ENCODE measurements at places on chromosomes 2 and 18.

GRCh38 chr18:28086670-28087552, 90.0 kb downstream of the CDH2 start:
- DNase-seq: peak; percentile 46

- DNase-seq: no peak
Observed at GRCh38 chr2:163723881-163724280, 11.9 kb downstream of the FIGN start.

DNA sequence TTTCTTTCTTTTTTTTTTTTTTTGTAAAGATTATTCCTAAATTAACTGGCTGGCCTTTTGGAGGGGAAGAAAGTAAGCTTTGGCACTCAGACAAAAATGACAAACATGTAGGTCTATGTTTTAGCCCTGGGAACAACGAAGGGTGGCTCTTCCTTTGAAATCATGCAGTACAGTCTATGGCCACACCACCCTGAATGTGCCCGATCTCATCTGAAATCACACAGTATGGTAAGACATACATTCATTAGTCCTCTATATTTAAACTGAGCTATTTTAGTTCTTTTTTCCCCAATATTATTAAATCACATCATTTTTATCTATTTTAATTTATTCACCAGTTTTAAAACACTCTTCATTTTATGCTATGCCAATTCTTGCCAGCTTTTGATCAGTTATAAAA, 48.2 kb downstream of the PLA2R1 start:
- DNase-seq: no peak

- DNase-seq: no peak
Observed at GRCh38 chr2:134233728-134234136, 20.1 kb upstream of the MGAT5 start.

- no peak for DNase-seq
Observed at GRCh38 chr2:923832-924601, 26.6 kb upstream of the SNTG2 start.

DNA sequence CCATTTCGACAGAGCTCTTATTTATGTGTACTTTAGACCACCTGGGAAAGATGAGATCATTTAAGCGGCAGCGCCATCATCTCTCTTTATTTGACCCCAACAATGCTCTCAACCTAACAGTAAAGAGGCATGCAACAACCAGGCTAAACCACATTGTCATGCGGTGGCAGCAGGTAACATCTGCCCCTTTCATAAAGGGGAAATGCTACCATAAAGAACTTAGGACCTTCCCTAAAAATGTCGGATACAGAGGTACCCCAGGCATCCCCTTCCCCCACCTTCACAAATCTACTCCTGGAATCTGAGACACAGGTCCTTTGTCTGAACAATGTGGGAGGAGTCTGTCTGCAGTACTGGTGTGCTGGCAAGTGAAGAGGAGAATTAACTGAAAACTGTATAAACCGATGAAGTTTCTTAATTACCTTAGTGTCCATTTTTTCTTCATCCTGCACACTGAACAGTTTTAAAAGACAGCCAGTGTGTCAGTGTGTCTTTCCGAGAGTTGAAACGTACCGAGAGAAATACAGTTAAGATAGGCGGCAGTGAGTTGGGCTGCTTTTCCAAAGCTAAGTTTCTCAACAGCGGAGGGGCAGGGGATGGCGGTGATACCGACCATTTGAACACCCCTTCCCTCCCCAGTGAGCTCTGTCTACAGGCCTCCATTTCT, 1.9 kb downstream of the MEX3C start:
- peak; percentile 63 for DNase-seq

DNA sequence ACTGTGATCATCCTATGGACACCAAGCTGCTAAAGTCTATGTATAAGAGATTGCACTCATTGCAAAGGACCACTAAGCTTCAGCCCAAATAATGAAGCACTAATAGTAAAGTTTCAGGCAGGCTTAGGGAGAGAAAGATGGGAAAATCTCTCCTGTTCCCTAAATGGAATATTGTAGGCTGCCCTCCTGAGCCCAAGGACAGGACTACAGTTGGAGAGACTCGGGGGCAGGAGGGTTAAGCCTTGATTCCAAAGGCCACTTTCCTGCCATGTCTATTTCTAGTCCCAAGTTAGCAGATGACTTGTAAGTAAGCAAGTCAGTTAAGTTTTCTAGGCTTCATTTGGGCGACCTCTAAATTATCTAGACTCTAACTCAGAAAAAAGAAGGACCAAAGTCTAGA, 9.0 kb downstream of the TMEM247 start:
- DNase-seq: no peak

DNA sequence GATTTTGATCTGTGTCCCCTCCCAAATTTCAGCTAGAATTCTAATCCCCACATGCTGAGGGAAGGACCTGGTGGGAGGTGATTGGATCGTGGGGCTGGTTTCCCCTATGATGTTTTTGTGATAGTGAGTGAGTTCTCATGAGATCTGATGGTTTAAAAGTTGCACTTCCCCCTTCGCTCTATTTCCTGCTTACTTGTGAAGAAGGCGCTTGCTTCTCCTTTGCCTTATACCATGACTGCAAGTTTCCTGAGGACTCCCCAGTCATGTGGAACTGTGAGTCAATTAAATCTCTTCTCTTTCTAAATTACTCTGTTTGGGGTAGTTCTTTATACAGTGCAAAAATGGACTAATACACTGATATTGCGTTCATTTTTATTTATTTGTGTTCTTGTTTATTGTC, 636.8 kb upstream of the LINC00305 start:
- no peak for DNase-seq

GRCh38 chr2:54482715-54483114, 26.6 kb downstream of the SPTBN1 start:
- DNase-seq: peak; percentile 84

DNA sequence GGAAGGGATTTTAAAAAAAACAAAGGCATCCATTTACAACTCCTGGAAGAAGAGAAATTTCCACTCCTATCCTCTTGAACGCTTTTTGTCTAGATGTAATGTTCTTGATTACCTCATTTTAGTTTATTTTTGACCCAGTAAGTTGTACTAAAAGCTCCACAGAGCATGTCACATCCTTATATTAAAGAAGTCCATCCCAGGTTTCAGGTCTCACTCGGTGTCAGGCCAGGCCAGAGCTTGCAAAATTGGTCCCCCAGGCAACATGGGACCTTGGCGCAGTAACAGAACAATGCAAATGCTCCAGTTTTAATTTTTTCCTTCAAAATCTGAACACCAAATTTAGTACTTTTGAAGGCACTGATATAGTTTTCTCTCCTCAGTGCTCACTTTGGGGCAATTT, 218.4 kb upstream of the REV1 start:
- DNase-seq: no peak

DNA sequence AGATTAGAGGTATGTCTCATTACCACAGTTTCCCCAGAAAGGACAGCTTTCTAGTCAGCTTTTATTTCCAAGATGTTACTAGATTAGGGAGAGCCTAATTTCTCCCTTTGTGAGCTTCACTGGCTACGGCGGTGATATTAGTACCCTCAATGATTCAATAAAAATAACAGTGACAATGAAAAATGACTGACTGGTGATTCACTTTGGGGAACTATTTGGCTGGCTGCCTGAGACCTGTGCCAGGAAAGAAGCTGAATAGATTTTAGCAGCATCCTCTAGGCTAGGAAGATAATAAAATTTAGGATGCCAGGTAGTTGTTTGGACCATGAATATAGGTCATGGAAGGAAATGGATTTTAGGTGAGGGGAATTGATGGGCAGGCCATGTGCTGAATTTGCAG, 178.7 kb downstream of the FMNL2 start:
- DNase-seq: peak; percentile 71

GRCh38 chr2:21498016-21498415, 374.2 kb downstream of the TDRD15 start:
- no peak for DNase-seq

DNA sequence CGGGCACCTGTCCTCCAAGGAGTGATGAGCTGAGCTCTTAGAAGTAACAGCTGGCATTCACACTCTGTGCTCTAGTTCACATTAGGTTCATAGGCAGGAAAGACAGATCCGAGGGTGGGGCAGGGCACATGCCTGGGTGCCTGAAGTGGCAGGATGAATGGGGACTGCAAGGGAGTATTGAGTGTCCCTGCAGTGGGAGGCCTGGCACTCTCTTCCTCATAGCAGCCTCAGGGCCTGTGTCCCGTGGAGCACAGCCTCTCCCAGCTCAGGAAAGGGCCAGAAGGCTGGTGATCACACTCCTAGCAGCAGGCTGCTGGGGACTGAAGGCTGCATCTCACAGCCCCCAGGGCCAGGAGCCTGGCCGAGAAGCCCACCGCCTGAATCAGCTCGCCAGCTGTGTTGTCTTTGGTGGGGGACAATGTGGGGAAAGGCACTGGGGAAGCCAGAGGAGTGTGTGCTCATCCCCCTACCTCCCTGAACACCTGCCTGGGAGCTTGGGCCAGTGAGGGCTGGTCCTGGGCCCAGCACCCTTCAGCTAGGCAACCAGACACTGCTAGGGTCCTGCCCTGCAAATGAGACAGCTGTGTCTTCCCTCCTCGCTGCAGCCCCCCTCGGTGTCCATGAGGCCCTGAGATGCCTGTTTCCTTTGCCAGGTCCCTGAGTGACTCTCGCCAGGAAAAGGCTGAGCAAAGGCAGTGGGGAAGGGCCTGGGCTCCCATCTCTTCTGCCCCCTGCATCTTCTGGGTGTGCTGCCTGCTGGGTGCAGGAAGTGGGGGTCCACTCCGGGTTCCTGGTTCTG, 48.2 kb upstream of the HS6ST1 start:
- no peak for DNase-seq

DNA sequence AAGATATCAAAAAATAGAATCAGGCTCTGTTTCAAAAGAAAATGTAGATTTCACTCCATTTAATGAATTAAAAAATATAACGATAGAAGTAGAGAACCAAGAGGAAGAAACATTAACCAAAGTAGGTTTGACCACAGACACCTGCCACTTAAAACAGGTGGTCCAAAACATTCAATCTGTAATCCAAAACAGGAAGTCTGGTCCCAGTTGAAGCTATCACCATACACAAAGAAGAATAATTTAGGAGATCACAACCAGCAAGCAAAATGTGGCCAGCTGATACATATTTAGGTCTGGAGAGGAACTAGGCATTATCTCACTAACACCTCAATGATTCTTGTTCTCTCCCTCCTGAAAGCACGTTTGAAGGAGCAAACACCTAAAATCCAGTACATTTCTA, 73.1 kb downstream of the FTCDNL1 start:
- DNase-seq: no peak

- DNase-seq: no peak
Observed at GRCh38 chr2:54500404-54501205, 44.5 kb downstream of the SPTBN1 start.

DNA sequence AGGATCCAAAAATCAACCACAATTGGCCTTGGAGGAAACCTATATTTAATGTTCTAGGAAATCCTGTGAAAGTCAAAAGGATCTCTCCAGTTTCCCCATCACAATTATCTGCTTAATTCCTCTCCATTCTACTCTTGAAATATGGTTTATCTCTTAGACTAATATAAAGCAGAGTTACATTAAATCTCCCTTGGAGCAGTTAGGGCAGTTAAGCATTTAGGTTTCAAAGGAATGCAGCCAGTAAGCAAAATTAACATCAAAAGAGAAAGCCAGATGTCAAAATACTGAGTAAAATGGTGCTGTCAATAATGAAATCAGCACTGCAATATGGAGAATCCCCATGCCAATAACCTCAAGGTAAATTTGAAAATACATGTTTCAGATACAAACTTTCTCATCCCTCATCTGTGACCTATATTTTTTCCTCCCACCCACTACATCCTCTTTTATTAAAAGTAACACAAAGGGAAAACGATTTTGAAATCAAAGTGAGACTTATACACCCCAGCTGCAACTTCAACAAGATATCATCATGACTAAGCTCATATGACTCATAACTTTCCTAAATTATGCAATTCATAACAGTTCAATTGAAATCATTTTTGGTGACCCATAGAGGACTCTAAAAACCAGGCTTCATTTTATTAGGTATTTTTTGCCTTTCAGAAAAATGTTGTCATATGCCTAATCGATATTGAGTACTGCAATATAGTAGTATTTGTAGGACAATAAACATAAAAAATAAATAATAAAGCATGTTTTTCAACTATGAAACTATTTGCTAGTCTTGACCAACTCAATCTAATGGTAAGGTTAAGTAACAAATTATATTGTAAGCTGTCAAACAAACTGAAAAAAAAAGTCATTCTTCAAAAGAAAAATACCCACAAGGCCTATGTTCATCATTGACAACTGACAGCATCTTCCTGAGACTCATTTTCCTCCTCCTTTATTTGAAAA, 3.1 kb downstream of the ADAM17 start:
- peak; percentile 75 for DNase-seq

- DNase-seq: peak; percentile 76
Observed at GRCh38 chr2:238811293-238811692, 36.6 kb upstream of the TWIST2 start.

All from fibroblast of skin of right quadriceps (primary cell).